ENCODE measurements at places on chromosomes 7 and 10.

DNA sequence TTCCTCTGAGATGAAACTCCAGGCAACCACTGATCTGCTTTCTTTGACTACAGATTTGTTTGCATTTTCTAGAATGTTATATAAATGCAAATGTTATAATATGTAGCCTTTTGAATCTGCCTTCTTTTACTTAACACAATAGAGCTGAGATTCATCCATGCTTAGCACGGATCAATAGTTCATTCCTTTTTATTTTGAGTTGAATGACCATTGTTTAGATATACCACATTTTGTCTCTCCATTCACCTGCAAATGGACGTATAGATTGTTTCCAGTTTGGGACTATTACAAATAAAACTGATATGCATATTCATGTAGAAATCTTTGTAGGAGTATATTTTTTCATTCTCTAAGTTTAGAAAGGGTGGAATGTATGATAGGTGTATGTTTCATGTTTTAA, 57.7 kb downstream of the VPS41 start:
- no peak for DNase-seq

- DNase-seq = no peak
Observed at GRCh38 chr7:28082071-28082470, 98.5 kb downstream of the JAZF1 start.

DNA sequence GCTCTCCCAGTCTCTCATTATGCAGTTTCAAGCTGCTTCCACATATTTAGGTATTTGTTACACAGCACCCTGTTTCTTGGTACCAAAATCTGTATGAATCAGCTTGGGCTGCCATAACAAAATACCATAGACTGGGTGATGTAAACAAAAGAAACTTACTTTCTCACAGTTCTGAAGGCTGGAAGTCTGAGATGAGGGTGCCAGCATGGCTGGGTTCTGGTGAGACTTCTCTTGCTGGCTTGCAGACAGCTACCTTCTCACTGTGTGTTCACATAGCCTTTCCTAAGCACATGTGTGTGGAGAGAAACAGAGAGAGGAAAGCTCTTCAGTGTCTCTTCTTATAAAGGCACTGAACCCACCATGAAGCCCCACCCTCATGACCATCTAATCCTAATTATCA, 15.7 kb upstream of the CBLL1 start:
- no peak for DNase-seq

DNA sequence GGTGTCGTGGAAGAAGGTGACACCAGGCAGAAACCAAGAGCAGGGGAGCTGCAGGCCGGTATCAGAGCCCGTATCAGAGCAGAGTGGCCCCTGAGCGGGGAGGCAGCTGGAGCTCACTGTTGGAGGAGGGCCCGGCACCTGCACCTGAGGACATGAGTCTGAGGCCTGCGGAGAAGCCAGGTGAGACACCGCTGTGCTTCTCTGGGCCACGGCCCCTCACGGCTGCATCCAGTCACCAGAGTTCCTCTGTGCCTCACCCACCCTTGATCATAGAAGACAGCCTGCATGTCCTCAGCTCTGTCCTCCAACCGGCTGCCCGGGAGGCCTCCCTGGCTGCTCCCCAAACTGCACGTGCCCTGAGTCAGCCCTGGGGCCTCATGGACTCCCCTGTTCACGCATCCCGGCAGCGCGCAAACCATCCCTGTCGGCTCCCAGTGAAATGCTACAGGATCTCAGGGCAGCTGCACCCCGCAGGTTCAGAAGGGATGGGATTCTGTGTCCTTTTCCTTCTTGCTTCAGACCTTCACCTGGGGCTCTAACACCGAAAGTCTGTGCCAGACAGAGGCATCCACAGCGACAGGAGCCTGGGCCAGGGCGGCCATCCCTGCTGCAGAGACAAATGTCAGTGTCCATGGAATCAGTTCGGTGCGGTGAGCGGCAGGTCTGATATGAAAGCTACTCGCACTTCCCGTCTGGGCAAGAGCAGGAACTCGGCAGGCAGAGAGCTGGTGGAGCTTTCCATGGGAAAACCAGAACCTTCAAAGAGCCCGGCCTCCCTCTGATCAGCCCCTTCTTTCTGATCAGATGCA, 111.9 kb upstream of the FAM20C start:
- DNase-seq = no peak

GRCh38 chr7:122833888-122834570, 52.2 kb downstream of the CADPS2 start:
- peak; percentile 19 for DNase-seq

GRCh38 chr7:76424413-76425111, at the start of gene ZP3:
TSS of gene ZP3 (plus strand) at chr7:76424950. CDS start at chr7:76424965, 15 bp downstream.
- DNase-seq = no peak

DNA sequence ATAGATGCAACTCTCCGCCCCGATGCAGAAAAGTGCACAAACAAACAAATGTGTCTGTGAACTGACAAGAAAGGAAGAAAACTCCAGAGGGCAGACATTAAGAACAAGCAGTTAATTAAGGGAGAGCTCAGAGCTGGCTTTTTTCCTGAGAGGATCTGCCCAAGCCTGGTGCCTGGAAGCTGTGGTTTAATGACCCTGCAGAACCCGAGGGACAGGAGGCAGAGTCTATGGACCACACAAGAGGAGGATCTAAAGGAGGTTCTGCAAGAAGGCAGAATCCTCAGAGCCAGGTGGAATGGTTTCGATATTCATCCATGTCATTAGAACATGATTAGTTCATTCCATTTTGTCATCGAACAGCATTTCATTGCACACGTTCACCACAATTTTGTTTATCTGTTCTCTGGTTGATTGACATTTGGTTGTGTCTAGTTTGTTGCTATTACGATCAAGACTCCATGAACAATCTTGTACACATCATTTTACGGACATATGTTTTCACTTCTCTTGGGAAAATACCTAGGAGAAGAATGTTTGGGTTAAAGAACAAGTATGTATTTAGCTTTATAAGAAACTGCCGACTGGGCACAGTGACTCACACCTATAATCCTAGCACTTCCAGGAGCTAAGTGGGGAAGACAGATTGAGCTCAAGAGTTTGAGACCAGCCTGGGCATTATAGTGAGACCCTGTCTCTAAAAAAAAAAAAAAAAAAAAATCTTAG, 560.2 kb downstream of the CALN1 start:
- no peak for DNase-seq

DNA sequence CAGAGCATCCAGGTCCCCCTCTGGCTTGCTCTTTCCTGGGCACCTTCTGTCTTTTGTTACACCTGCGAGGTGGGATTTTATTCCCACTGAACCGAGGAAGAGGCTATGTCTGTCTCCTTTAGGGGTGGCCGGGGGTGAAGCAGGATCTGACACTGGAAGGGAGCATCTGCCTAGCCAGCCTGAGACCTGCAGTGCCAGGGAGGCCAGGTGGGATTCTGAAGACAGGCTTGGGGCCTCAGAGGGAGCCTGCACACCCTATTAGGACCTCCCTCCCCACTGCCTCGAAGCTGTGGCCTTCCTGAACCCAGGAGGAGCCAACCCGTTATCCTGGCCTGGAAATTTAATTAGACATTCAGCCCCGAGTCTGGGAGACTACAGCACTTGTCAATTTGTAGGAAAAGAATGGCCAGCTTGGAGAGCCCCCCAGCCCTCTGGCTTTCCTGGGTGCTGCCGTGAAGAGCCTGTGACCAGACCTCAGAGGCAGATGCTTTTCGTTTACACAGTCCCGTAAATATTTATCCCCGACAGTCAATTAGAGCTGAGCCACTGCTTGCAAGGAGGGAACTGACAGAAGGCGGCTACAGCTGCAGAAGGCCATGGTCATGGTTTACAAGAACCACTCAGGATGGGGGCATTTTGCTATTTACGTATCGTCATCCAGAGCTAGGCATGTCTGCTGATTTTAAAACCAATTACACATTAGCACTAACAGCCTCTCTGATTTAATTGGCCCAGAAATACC, 19.7 kb downstream of the CHAT start:
- DNase-seq = no peak

DNA sequence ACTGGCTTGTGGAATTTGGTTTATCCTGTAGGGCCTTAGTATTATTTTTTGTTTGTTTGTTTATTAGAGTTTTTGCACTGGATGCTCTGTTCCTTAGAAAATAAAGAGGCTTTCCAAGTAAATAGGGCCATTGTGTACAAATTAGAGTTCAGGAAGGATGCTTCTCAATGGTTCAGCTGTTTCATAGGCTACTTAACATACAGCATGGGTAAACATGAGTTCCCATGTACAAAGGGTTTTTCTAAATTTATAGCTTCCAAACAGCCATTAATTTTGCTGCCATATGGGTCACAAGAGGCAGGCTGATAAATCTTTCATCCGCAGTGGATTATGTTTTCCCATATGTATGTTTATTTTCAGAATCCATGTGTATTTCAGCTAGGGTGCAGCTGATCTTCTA, 121.6 kb upstream of the WDR11 start:
- no peak for DNase-seq

- no peak for DNase-seq
Observed at GRCh38 chr7:155763691-155764437, 48.4 kb downstream of the SHH start.

GRCh38 chr7:110573862-110574528, 516.9 kb upstream of the LRRN3 start:
- peak; percentile 32 for DNase-seq

- peak; percentile 6 for DNase-seq
Observed at GRCh38 chr10:121942749-121943416, 15.1 kb upstream of the ATE1 start.

DNA sequence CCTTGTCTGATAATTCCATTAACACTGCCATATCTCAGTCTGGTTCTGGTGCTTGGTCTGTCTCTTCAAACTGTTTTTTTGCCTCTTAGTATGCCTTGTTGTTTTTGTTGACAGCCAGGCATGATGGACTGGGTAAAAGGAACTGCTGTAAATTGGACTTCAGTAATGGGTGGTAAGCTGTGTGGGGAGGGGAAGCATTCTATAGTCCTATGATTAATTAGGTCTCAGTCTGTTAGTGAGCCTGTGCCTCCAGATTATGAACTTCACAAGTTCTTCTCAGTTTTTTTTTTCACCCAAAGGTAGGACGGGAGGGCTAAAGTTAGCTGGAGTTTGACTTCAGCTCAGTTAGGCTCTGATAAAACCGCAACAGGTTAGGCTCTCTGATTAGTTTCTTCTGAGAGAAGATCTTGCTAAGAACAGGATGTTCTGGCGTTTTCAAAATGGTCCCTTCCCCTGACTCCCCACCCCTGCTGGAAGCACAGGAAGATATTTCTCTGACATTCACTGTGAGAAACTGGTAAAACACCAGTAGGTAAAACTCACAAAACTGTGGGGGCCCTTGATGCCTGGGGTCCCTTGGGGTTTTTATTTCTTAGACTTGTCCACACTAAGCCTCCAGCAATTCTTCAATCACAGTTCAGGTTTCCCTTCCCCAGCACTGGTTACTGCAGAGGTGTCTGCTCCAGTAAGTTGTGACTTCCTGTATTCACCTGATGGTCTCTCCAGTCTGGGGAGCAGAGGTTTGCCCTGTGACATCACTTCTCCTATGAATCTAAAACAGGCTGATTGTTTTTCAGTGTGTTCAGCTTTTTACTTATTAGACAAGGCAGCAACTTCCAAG, 43.3 kb upstream of the CCDC71L start:
- no peak for DNase-seq

DNA sequence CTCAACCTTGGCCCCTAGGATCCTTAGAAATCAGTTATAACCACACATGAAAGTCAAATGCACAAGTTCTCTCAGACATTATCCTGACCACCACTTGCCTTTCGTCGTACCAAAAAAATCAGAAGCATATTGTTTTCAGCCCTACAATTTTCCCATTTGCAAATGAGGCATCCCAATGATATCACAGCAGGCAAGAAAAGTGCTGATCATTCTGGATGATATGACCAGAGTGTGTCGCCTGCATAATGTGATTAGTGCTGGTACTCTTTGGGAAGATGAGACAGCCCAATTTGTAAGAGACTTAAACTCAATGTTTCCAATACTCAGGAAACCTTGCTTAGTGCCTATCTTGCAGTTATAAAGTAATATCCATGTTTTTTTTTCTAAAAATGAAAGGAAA, 168.0 kb downstream of the SORCS1 start:
- DNase-seq = no peak

- DNase-seq = no peak
Observed at GRCh38 chr10:50605951-50606270, 17.8 kb downstream of the SGMS1 start.

DNA sequence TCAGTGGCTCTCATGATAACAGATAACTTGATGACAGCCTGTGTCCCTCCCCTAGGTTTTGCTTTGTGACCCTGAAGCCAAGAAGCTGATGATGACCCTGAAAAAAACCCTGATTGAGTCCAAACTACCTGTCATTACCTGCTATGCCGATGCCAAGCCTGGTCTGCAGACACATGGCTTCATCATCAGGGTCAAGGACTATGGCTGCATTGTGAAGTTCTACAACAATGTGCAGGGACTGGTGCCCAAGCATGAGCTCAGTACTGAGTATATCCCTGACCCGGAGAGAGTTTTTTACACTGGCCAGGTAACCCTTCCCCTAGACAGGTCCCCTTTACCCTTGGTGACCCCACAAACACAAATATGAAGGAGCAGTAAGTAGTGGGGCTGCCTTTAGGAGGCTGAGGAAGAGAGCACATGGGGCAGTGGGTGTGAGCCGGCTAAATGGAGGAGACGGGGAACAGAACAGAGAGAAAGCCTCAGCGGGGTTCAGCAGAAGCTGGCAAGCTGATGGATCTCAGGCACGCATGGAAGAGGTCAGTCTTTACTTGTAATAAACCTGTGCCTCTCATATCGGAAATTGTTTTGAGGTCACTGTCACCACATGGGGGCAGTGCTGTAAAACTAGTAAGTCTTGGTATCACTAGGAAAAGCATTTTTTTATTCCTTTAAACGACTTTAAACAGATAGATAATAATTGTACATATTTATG, 20.2 kb downstream of the PDCD11 start:
- DNase-seq = peak; percentile 21

DNA sequence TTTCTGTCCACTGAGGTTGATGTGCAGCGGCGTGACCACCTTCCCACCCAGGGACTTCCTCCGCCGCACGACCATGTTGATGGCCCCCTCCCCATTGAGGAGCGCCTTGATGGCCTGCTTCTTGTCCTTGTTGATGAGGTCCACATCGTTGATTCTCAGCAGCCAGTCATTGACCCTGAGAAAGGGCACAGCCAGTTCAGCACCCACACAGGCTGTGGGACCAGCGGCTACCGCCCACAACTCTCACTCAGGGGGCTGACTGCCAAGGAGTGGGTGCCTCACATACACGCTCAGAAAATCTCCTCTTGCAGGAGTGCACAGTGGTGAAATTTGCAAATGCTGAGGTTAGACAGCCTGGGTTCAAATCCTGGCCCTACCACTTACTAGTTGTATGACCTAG, 97.2 kb downstream of the DLG5 start:
- no peak for DNase-seq

DNA sequence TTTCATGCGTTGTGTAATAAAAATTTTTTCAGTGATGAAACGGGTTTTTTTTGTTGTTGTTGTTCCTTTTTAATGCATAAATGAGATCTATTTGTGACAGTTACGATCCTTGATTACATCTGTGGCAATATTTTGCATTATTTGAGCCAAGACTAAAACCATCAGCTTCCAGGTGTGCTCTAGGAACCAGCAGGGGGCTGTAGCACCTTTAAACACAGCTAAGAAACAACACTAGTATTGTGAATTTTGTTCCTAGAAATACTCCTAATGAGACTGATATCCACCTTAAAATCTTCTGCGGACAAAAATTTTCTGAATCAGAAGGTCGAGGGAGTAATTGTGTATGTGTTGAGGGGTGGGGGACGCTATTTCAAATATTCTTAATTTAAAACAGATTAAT, 52.6 kb downstream of the FGFBP3 start:
- no peak for DNase-seq

- DNase-seq = no peak
Observed at GRCh38 chr10:78025685-78026364, 3.5 kb downstream of the POLR3A start.

All from LoVo (cell line).